ENCODE measurements at places on chromosomes 2 and 18.

GRCh38 chr2:71704131-71704561 lies 250.8 kb downstream of the DYSF start:
- H3K27me3 ChIP-seq, result no peaks in the 10 kb centered on the region
- H3K4me3 ChIP-seq, result no peak overlapping the region
- DNase-seq, result no peak
- H3K36me3 ChIP-seq, result no peaks in the 10 kb centered on the region
- H3K27ac ChIP-seq, result no peak overlapping the region

GRCh38 chr2:185895828-185896693 lies 157.5 kb downstream of the FSIP2 start:
- no peaks in the 10 kb centered on the region for H3K36me3 ChIP-seq
- no peak overlapping the region for H3K27ac ChIP-seq
- DNase-seq, result no peak
- H3K4me1 ChIP-seq, result no peaks in the 10 kb centered on the region

DNA sequence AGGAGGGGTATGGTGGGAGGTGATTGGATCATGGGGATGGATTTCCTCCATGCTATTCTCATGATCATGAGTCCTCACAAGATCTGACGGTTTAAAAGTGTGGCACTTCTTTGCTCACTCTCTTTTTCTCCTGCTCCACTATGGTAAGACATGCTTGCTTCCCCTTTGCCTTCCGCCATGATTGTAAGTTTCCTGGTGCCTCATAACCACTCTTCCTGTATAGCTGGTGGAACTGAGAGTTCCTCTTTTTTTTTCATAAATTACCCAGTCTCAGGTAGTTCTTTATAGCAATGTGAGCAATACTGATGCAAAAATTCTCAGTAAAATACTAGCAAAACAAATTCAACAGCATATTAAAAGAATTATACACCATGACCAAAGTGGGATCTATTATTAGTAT lies 728.5 kb upstream of the SLC8A1 start:
- no peak overlapping the region for H3K27ac ChIP-seq
- no peaks in the 10 kb centered on the region for H3K27me3 ChIP-seq
- H3K4me1 ChIP-seq, result no peaks in the 10 kb centered on the region
- DNase-seq, result peak; percentile 66
- no peaks in the 10 kb centered on the region for H3K36me3 ChIP-seq

GRCh38 chr2:88087073-88087472 lies 19.4 kb downstream of the SMYD1 start:
- no peak for DNase-seq
- no peak overlapping the region for H3K4me3 ChIP-seq
- H3K27me3 ChIP-seq, result no peaks in the 10 kb centered on the region
- H3K27ac ChIP-seq, result no peak overlapping the region

DNA sequence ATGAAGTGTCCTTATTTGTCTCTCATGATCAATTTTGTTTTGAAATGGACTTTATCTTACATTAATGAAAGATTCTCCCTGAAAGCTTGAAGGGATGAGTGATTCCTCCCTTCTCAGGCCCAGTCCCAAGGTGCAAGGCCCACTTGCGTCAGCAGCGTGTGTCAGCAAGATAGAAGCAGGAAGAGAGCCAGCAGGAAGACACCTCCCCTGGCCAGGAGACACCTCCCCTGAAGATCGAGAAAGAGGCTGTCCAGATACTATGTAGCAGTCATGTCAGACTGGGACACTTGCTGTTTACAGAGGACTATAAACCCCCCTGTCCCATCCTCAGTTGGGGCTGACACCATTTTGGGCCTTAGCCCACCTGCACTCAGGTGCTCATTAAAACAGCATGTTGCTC lies 38.3 kb downstream of the TIMM21 start:
- H3K4me3 ChIP-seq, result no peak overlapping the region
- no peaks in the 10 kb centered on the region for H3K36me3 ChIP-seq
- no peak for DNase-seq

GRCh38 chr2:226079196-226079595 lies 679.7 kb downstream of the NYAP2 start:
- H3K4me3 ChIP-seq, result no peak overlapping the region
- DNase-seq, result no peak
- H3K4me1 ChIP-seq, result no peaks in the 10 kb centered on the region
- H3K27me3 ChIP-seq, result no peaks in the 10 kb centered on the region
- H3K36me3 ChIP-seq, result no peaks in the 10 kb centered on the region
- H3K27ac ChIP-seq, result no peak overlapping the region
